GM04503 (cell line): ENCODE measurements at places on chromosomes 6 and 20.

- peak; percentile 11 for DNase-seq
These were observed 15.3 kb upstream of the SRSF6 start for GRCh38 chr20:43442282-43442880.

- no peak for DNase-seq
These were observed 191.6 kb upstream of the SNX9 start for GRCh38 chr6:157631412-157631811.

DNA sequence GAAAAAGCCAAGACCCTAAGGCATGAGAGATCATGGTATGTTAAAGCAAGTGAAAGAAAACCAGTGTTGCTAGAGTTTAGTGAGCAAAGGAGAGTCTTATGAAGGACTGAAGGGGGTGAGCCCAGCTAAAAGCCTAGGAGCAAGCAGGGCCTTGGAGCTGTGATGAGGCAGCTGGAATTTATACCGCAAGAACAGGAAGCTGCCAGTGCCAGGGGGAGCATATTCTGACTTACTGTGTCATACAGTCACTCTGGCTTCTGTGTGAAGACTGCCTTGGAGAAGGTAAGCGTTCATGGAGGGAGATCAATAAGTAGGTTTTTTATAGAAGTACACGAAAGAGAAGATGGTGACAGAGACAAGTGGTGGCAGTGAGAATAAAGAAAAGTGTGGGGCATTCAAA is 308.9 kb upstream of the THEMIS start:
- DNase-seq: peak; percentile 57

DNA sequence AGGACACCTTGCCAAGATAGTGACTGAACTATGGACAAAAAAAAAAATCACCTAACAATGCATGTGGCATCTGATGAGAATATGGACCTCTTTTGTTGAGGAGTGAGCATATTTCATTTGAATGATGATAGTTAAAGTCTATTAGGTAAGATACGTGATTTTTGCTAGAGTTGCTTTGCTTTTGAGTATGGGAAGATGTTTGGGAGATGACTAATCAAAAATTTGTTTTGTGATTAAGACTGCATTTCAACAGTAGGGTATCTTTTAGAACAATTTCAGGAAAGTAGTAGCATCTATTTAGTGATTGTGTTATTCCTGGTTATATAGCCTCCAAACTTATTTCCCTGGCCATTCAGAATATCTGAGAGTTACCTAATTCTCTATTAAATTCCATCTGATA is 878.6 kb upstream of the CITED2 start:
- peak; percentile 24 for DNase-seq

DNA sequence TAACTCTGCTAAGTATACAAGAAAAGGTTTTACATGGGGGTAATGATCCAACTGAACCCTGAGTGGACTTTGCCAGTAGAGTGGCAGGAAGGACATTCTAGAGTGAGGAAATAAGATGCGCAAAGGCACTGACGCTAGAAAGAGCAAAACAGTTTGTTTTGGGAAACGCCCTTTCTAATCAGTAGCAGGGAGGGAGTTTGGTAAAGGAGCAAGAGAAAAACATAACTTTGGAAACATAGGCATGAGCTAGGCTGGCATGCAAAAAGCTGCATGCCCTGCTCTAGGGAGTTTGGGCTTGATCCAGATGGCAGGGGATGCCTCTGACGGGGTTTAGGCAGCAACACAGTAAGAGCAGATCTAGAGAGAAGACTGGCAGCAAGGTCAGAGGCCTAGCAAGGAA is 135.2 kb downstream of the DST start:
- no peak for DNase-seq

DNA sequence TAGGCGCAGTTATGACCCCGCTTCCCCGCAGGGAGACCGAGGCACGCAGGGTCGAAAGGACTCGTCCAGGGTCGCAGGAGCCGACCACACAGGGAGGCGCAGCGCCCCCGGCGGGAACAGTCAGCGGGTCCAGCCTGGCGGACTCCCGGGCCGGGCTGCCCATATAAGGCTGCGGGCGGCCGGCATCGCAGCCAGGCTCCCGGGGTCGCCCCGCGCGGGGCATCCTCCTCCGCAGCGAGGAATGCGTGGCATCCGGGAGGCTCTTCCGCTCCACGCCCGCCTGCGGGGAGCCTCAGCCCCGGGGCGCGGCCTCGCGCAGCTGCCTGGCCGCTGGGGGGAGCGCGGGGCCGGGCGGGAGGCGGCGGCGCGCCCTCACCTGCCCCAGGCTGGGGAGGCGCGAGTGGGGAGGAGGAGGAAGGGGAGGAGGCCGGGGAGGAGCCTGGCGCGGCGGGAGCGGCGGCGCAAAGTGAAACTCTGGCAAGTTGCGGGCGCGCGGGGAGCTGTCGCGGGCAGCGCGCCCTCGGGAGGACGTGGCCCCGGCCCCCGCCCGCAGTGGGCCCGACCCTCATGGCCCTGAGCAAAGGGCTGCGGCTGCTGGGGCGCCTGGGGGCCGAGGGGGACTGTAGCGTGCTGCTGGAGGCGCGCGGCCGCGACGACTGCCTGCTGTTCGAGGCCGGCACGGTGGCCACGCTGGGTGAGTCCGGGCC is at the start of gene SYNJ2:
Gene SYNJ2, plus strand, starts transcription at position 469 of the 707 bp plus-strand sequence. Its CDS starts 99 bp downstream, at position 568.
- no peak for DNase-seq

DNA sequence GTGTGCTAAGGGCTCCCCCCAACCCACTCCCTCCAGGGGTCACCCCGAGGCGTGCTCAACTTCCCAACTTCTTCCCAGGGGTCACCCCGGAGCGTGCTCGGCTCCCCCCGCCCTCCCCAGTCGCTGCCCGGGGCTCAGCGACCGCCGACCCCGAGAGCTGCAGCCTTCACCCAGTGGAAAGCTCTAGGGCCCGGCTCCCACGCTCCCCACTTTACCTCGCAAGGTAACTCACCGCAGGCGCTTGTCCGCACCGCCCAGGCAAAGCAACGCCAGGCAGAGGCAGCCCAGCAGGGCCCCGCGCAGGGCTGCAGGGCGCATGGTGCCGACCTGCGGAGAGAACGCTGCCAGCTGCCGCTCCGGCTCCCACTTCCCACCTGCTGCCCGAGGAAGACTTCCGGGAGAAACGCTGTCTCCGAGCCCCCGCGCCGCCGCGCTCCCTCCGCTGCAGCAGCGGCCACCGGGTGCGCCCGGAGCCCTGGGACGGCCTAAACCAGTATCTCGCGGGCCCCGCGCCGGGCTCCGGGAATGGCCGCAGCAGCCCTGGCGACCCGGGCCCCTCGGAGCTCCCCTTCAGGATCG is 396 bp downstream of the RNASET2 start:
- no peak for DNase-seq

DNA sequence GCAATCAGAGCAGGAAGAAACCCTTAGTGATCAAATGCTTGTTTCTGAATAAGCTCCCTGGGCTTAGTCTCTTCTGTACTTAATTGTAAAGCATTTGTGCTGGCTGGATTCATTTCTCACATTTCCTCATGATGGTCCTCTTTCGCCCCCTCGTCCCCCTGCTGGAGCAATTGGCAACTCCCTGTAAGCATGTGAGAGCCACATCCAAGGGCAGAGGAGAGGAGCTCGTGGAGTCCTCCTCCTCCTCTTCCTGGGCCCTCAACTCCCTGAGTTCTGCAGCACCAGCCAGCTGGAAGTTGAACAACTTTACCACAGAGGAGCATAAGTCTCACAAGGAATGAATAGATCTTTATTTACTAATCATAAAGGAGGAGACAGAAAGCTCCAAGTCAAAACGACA is 12.6 kb downstream of the ANKEF1 start:
- no peak for DNase-seq

- DNase-seq: no peak
These were observed 55.0 kb downstream of the SOX4 start for GRCh38 chr6:21648475-21649050.

DNA sequence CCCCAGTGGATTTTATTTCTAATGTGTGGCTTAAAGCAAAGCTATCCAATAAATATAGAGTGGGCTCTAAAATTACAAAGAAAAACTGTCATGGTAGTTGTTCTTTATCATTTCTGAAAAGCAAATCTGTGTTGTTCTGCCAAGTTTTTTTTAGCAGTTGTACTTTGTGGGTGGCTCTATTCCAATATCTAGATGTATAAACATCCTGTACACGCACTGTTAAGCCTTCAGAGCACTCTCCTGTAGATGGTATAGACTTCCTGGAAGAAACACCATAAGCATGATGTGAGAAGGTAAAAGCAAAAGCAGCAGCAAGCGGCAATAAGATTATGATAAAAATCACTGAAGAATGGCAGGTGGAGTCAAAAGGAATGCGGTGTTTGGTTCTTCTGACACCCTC is 21.5 kb upstream of the TMEM30A start:
- no peak for DNase-seq

GRCh38 chr6:4931530-4932227 is 72.2 kb downstream of the RPP40 start:
- DNase-seq: no peak

DNA sequence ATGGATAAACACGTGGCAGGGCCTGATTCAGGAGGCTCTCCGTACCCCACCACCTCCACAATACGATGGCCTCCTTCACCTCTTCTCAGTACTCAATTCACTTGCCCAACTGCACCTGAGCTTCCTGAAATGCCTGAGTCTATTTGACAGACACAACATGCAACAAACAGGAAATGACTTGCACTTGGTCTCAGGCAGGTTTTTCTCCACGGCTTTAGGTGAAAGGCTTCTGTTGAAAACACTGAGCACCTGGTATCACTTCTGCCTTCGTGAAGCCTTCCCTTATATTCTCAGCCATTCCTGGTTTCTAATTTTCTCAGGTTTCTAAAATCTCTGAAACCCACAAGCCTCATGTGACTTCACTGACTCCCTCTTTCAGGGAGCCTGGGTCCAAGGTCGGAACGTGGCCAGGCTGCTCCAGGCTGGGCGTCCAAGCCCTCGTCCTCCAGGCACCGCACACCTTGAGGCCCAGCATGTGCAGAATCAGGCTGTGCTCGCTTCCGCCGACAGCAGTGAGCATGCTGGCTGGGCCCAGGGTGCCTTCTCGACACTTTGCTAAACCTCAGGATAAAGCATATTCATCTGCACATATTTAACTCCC is 34.7 kb downstream of the TAF4 start:
- no peak for DNase-seq

- no peak for DNase-seq
These were observed 15.5 kb downstream of the GSS start for GRCh38 chr20:34940081-34940481.

GRCh38 chr6:46888578-46888977 is 33.2 kb downstream of the ADGRF5 start:
- DNase-seq: no peak

DNA sequence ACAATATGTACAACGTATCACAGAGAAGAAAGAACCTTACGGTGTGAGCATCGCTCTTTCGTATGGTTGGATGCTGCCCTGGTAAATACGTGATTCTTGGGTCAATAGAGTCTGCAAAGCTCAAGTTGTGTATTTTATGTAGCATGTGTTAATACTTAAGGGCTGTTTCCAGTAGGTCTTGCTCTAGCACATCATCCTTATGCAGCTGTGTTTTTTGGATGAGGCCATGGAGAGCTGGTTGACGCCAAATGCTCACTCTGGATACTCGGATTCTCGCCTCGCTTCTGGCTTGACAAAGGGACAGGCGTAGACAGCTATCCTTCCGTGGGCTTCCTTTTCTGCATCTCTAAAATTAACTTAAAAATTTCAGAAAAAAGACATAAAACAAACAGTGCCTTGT is 38.9 kb downstream of the SNRNP48 start:
- no peak for DNase-seq

GRCh38 chr6:124882579-124883393 is 79.5 kb upstream of the RNF217 start:
- DNase-seq: peak; percentile 49

- no peak for DNase-seq
These were observed 11.3 kb downstream of the CYP24A1 start for GRCh38 chr20:54162378-54163009.

- no peak for DNase-seq
These were observed 55.5 kb upstream of the CHRNA4 start for GRCh38 chr20:63416631-63417030.

DNA sequence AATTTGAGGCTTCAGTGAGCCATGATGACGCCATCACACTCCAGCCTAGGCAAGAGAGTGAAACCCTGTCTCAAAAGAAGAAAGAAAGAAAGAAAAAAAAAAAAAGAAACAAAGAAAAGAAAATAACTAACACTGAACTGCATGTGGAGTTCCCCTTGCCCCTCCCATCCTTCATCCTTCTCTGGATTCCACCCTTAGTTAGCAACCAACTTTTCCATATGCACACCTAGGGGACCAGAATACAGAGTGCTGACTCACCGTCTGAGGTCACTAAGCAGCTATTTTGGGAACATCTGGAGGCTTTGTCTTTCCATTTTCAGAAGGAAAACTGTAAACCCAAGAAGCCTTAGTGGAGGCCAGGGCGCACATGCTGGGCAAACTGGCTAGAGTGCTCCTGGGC is 257.4 kb downstream of the MAFB start:
- DNase-seq: no peak

DNA sequence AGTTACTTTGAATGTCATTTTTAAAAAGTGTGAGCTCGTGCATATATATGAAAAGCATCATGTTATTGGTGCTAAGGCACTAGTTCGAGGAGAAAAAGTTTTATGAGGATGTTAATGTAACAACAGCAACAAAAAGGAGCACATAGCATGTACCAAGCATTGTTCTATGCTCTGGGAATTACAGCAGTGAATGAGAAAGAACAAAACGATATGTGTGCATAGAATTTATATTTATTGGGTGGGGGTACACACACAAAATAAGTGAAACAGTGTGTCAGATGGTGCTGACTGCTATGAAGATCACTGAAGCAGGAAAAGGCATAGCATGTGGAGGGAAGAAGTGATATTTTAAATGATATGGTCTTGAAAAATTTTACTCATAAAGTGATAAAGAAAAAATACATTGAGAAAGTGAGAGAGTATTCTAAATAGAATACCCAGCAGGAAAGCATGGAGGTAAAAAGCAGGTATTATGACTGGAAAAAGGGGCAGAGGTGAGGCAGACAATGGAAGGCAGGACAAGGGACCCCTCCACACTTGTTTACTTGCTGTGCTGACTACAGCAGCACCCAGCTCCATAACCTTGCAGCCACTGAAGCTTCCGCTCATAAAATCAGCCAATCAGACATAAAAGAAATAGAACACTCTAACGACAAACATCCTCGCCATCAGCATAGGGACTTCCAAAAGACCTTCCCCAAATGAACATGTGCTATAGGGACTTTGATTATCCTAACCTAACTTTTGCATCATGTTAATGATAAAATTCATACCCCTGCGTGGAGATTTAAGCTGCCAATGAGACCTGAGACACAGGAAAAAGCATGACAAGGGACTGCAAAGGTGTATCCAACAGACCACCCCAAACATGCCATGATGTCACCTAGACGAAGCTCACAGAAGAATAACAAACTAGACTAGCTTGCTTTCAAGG is 119.9 kb downstream of the HFE start:
- no peak for DNase-seq

GRCh38 chr20:55095745-55096400 is 620.5 kb downstream of the DOK5 start:
- no peak for DNase-seq
